ENCODE measurements at places on chromosomes 7 and 10. TPM values are rescaled to one million over a fixed set of nuclear protein-coding genes. Genes with fewer than 3 reads are reported as not detected.

GRCh38 chr7:27210441-27211083 lies 10.7 kb upstream of the HOXA13 start:
- DNase-seq: peak; percentile 67

DNA sequence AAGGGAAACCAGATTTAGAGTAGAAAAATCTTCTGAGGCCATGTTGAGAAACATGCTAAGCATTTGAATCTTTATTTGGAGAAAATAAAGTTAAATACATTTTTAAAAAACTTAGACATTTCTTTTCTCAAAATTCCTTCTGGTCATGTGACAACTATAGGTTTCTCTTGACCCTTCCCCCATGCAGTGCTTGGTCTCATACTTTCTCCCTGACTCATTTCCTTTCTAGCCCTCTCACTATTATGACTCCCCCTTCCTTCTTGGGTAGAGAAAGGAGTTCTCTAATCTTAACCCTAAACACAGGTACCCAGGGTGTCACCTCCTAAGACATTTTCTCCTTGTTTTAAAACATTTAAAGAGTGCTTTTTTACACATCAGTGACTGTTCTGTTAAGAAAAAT lies 179.5 kb upstream of the TMEM106B start:
- no peak for DNase-seq

- DNase-seq: peak; percentile 66
These were observed 67.7 kb downstream of the GPAM start for GRCh38 chr10:112115781-112116385.

DNA sequence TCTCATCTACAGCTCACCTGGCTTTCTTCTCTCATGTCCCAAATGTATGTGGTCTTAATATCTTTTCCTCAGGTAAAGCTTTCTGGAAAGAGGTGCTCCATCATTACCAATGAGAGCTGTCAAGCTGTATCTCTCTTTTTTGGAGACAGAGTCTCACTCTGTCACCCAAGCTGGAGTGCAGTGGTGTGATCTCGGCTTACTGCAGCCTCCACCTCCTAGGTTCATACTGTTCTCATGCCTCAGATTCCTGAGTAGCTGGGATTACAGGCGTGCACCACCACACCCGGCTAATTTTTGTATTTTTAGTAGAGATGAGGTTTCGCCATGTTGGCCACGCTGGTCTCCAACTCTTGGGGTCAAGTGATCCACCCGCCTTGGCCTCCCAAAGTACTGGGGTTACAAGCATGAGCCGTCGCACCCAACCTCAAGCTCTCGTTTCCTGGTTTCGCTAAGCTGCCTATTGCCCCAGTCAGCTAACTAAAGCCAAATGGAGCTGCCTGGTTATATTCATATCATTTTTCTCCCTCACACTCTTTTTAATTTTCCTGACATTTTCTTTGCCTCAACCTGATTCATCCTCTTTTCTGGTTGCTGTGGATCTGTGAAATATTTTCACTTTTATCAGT lies 60.5 kb downstream of the SUFU start:
- no peak for DNase-seq

GRCh38 chr10:72525277-72525676 lies 100.6 kb downstream of the MICU1 start:
- no peak for DNase-seq

LIPM gene
- total RNA-seq: not detected

DNA sequence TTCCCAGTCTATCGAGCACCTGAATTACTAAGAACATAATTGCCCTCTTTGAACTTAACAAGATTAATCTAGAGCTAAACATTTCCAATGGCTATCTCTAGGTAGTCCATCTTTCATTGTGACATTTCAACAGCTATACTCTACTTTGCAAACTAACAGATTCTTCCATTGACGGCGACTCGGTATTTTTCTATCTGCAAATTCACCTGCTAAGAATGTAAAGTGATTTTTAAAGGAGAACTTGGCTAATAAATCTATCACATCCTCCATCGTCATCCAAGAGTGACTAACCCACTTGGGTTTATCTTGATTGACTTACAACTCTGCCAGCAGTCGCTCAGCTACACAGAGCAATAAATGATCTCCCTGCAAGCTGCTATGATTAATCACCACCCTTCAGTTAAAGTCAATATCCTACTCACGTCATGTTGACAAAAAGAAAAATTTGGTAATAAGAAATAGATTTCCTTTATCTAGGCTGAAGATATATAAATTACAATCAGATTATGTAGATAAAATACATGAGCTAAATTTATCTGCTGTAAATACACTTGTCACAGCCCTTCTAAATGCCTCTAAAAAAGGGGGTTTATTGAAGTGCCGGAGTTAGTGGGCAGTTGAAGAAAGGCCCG lies 99.5 kb downstream of the SFMBT2 start:
- no peak for DNase-seq

LLCFC1 gene
- total RNA-seq: not detected

NPY4R gene
- total RNA-seq: not detected

DNA sequence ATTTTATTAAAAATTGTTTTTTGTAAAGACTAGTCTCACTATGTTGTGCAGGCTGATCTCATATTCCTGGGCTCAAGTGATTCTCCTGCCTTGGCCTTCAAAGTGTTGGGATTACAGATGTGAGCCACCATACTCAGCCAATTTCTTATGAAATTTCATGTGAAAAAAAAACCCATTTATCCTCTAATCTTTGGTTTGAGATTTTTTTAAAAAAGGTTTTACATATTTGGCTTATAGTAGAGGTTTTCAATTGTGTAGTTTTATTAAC lies 35.5 kb upstream of the ZNF32 start:
- DNase-seq: no peak

CAV1 gene
- total RNA-seq: 0.35 TPM

DNA sequence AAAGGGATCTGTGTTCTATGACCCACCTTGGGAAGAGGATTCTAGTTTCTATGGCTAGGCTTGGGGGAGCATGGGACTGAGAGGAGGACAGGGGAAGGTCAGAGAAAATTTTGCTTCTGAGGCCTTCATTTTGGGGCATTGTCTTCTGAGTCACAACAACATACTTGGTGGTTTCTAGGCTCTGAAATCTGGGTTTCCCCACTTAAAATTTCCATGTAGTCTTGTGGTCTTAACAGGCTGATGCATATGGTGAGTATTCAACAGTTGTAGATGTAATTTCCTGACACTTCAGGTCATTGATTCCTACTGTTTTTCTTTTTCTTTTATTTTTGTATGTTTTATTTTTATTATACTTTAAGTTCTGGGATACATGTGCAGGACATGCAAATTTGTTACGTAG lies 88.5 kb downstream of the ANKRD7 start:
- no peak for DNase-seq

ADGRA1 gene
- total RNA-seq: not detected

OGDHL gene
- 0.12 TPM for total RNA-seq

GPR26 gene
- total RNA-seq: not detected

DNA sequence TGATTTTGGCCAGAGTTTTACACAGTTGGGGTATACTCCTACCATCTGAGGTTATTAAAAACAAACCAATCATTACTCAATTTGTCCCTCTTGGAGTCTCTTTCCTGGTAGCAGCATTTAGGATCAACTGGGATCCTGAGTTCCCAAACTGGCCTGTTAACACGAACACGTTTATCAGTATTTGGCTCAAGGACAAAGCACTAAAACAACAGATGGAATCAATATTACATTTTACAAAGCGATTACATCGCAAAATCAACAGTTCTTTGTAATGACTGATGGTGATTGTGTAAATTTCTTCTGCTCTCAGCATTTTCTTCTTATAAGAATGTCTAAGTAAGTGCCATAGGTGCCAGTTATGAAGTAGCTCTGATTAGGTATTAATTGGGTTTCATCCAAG lies 582.9 kb upstream of the ANKRD30A start:
- DNase-seq: no peak

- DNase-seq: no peak
These were observed 19.5 kb downstream of the COL28A1 start for GRCh38 chr7:7516156-7516555.

DNA sequence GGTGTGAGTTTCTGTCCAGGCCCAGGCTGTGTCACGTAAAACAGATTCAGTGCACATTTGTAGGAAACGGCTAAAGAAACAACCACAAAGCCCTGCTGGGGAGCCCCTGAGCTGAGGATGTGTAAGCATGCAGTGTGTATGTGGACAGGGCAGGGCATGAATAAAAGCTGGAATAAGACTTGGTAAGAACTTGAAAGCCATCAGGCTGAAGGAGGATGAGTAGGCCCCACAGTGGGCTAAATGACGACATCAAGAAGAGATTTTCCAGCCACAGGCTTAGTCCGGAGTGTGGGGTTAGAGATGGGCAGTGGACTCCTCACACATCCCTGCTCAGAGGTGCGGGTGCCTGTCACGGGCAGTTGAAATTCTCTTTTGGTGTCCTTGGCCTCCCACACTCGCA lies 270.7 kb upstream of the BMPER start:
- DNase-seq: no peak

- peak; percentile 54 for DNase-seq
These were observed 28.4 kb downstream of the UBE2D4 start for GRCh38 chr7:43954524-43955228.

NKX1-2 gene
- total RNA-seq: not detected

GRCh38 chr10:63391812-63392211 lies 74.0 kb downstream of the JMJD1C start:
- no peak for DNase-seq

SLC39A12 gene
- not detected for total RNA-seq

GRCh38 chr7:17152721-17153120 lies 145.7 kb upstream of the AHR start:
- DNase-seq: no peak

GFRA1 gene
- not detected for total RNA-seq

GRM8 gene
- total RNA-seq: not detected

DNA sequence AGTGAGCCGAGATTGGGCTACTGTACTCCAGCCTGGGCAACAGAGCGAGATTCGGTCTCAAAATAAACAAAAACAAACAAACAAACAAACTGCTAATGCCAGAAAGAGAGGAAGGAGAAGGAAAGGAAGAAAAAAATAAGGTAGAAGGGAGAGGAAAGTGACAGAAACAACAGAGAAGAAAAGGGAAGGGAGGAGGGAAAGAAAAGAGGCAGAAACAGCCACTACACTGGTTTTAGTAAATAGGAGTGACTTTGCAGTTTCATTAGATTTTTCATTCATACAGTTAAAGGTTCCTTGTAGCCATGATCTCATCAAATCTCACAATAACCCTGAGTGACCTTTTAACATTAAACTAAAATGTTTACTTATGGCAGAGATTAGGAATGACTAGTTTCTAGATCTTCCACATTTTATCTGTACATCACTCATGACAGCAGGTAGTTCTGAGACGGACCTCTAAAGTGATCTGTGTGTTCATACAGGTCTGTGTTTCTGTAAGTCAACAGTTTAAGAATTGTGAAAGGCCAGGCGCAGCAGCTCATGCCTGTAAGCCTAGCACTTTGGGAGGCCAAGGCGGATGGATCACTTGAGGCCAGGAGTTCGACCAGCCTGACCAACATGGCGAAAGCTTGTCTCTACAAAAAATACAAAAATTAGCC lies 191.3 kb upstream of the KLF14 start:
- no peak for DNase-seq

NHLRC2 gene
- total RNA-seq: 12.6 TPM

GRCh38 chr10:112812586-112812985 lies 137.5 kb upstream of the TCF7L2 start:
- no peak for DNase-seq

GRCh38 chr7:80440883-80441282 lies 71.0 kb downstream of the GNAT3 start:
- no peak for DNase-seq

GRCh38 chr10:75428434-75429158 lies 2.8 kb upstream of the LRMDA start:
- DNase-seq: no peak

SP8 gene
- 0.07 TPM for total RNA-seq

ADARB2 gene
- 1.4 TPM for total RNA-seq

DNA sequence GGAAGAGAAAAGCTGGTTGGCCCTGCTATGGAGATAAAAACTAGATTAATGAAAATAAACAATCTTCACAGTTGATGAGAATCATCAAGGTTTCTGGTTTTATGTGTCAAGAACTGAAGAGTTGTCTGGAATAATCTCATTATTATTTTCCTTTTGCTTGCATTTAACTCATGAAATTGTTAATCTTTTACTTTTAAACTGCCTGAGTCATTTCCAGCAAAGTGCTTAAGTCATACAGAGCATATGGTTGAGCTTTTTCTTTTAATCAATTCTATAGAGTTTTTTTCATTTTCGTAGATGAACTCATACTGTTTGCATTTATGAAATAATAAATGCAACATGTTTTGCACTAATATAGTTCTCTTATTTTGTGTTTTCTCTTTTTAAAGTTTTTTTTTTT lies 747.9 kb downstream of the NXPH1 start:
- no peak for DNase-seq

- DNase-seq: no peak
These were observed 512.6 kb upstream of the FOXK1 start for GRCh38 chr7:4169455-4169854.

DNA sequence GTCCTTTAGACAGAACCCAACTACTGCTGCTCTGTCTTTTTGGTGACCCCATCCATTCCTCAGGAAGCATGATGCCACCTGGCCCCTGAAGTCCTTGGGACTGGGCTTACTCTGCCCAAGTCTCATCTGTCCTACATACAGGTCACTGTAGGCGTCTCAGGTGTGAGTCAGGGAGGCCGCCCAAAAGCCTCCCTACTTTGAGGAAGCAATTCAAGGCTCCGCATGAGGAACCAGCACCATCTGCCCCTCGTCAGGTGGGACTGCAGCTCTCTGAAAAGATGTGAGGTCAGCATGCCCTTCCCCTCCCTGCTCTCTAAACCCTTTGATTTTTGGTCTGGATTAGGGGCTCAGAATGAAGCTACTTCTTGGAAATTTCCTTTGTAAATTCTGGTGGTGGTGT lies 354.8 kb downstream of the CXCL12 start:
- peak; percentile 51 for DNase-seq

- DNase-seq: no peak
These were observed 15.3 kb downstream of the JAZF1 start for GRCh38 chr7:28165261-28165660.

DNA sequence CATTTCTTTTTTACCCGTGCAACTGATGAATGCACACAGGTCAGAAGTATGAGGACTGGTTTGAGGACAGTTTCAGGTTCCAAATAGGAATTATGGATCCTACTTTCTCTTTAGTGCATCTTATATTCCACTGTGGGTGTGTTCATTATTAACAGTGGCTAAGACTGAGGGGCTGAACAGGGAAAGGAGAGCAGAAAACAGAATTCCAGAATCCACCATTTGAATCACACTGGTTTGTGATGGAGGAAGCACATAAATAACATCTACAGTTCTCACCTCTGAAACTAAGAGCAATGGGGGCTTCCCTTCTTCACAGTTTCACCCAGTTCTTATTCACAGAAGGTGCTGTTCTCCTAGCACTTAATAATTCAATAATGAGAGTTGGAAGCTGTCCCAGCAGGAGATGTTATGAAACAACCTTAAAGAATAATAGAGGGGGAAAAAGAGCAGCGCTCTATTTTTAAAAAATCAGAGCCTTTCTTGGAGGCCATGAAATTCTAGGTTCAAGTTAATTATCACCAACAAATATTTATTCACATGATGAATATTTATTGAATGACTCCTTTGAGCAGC lies 205.1 kb downstream of the CREB5 start:
- no peak for DNase-seq

OPALIN gene
- total RNA-seq: not detected

GRCh38 chr7:99033765-99034164 lies 110.1 kb downstream of the SMURF1 start:
- no peak for DNase-seq

- DNase-seq: no peak
These were observed 19.8 kb downstream of the KBTBD2 start for GRCh38 chr7:32871624-32872371.

All from activated naive CD4-positive, alpha-beta T cell treated with anti-CD3 and anti-CD28 coated beads for 36 hours (primary cell).